ENCODE measurements at places on chromosomes 3 and 15. TPM values are rescaled to one million over a fixed set of nuclear protein-coding genes. Genes with fewer than 3 reads are reported as not detected.

GRCh38 chr3:133487204-133487603 lies 86.3 kb upstream of the CDV3 start:
- peaks cover 40% of the 10 kb centered on the region for H3K4me1 ChIP-seq
- H3K27ac ChIP-seq: no peak overlapping the region
- no peak for DNase-seq

GRCh38 chr3:27451251-27451650 lies 32.9 kb downstream of the SLC4A7 start:
- peaks cover 14% of the 10 kb centered on the region for H3K4me1 ChIP-seq
- no peaks in the 10 kb centered on the region for H3K27me3 ChIP-seq
- H3K27ac ChIP-seq: no peak overlapping the region
- DNase-seq: no peak
- no peak overlapping the region for H3K4me3 ChIP-seq
- H3K36me3 ChIP-seq: peaks cover 16% of the 10 kb centered on the region

Gene IL5RA
- 0.64 TPM for total RNA-seq

- H3K36me3 ChIP-seq: no peaks in the 10 kb centered on the region
- H3K4me3 ChIP-seq: no peak overlapping the region
- H3K27me3 ChIP-seq: peaks cover 6% of the 10 kb centered on the region
- H3K27ac ChIP-seq: no peak overlapping the region
- peaks cover 1% of the 10 kb centered on the region for H3K4me1 ChIP-seq
Measured at GRCh38 chr3:58698246-58698645, 31.7 kb upstream of the FAM3D start.

- H3K27me3 ChIP-seq: peaks cover 6% of the 10 kb centered on the region
- H3K36me3 ChIP-seq: no peaks in the 10 kb centered on the region
- DNase-seq: peak; percentile 88
- H3K4me1 ChIP-seq: no peaks in the 10 kb centered on the region
Measured at GRCh38 chr15:31128919-31129768, 27.6 kb upstream of the TRPM1 start.
